Tongue (tissue), 3 donors: ENCODE measurements at places on chromosomes 7 and 10. TPM values are rescaled to one million over a fixed set of nuclear protein-coding genes. Genes with fewer than 3 reads are reported as not detected.

GRCh38 chr10:106380706-106381105 lies 783.8 kb downstream of the SORCS1 start:
- DNase-seq = no peak

- peak; percentile 57 for DNase-seq
These were observed 128.5 kb downstream of the ANKRD7 start for GRCh38 chr7:118352867-118353453.

GRCh38 chr10:86524225-86524962 lies 2.8 kb upstream of the WAPL start:
- no peak for DNase-seq

DNA sequence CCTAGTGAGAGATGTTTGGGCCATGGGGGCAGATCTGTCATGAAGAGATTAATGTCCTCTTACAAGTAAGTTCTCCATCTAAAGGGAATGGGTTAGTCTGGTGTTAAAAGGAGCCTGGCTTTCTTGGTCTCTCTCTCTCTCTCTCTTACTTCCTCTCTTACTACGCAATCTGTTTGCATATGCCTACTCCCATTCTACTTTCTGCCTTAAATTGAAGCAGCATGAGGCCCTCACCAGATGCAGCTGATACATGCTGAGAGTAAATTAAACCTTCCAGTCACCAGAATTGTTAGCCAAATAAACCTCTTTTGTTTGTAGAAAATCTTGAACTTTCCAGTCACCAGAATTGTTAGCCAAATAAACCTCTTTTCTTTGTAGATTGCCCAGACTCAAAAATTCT lies 884.1 kb downstream of the NRG3 start:
- DNase-seq = no peak

GRCh38 chr7:43495572-43495971 lies 87.3 kb upstream of the STK17A start:
- no peak for DNase-seq

DNA sequence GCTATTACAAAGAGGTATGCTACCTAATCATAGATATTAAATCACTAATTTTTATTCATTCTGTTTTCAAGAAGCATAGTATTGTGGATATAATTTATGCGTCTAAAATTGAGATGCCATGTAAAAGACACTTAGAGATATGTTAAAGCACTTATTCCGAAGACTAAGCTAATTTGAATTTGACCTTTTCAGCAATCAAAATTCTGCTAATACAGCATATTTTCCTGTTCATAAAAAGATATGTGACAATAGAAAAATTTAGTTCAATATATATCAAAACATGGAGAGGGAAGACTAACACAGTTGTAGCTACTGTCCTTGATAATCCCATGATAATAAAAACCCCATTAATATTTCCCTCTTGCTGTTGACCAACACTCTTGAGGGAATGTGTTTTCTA lies 386.6 kb upstream of the TEX47 start:
- DNase-seq = no peak

DNA sequence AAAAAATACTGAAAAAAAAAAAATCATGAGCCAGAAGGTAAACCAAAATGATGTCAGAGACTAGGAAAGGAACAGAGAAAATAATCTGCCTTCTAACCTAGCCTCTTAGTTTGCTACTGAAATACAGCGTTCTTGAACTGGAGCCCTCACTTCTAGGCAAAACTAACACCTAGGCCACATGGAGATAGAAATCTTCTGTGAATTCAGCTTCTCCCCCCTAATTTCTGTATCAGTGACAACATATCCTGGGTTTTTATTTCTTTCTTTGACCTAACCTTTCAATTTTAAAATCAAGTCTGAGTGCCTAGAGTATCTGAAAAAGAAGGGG lies 100.1 kb upstream of the GLCCI1 start:
- no peak for DNase-seq

DNA sequence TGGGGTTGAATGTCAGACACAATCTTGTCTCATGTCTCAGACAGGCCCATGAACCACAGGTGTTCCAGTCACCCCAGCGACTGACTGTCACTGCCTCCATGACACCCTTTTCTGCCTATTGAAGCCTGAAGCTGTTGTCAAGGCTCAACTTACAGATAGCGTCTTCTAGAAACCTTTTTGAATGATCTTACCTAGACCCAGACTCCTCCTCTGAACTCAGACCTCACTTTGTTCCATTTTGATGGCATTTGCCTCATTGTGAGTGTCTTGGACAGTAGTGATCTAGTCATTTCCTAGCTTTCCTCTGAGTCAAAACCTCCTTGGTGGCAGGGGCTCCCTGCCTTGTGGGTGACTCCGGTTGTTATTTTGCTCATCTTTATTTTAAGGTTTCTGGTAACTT lies 98.3 kb upstream of the AGK start:
- DNase-seq = no peak

DNA sequence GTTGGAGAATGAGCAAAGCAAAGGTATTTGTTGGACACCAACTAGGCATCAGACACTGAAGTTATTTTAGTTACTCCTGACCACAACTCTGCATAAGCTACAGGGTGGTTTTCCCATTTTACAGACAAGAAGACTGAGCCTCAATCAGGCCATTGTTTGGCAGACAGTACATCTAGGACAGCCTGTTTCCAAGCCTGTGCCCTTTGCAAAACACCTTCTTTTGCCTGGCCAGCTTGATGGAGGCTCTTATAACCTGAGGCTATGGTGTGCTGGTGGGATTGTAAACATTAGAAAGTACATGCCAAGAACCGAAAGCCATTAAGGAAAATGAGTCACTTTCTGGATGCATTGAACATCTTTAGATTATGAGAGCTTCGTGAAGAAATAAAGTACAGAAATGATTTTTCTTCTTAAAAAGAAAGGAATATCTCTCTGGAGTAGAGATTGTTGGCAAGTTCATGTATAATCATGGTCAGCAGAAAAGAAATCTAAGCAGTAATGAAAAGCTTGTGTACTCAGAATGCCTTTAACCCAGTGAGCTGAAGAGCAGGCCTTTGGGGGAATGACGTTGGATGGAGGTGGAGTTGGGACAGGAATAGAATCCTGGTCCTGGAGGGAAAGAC lies 140.6 kb downstream of the KIAA1217 start:
- DNase-seq = peak; percentile 81

DNA sequence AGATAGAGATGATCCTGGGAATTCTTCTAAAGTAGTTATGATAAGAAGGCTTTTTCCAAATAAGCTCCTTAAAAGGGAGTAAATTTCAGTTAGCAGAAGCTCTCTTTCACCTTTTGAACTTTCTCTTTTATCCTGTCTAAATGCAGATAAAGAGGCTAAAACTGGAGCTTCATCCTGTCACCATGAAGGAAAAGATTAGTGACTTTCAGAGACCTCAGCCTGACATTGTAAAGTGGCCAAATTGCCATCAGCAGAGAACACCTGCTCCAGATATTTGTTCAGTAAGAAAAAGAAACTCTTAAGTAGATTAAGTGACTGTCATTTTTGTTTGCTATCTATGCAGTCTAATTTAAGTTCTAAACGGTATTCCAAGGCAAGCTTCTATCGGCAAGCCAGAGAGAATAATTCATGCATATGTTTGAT lies 18.3 kb downstream of the VWDE start:
- DNase-seq = peak; percentile 20

- no peak for DNase-seq
These were observed 97.7 kb upstream of the DNAAF5 start for GRCh38 chr7:628826-629225.

DNA sequence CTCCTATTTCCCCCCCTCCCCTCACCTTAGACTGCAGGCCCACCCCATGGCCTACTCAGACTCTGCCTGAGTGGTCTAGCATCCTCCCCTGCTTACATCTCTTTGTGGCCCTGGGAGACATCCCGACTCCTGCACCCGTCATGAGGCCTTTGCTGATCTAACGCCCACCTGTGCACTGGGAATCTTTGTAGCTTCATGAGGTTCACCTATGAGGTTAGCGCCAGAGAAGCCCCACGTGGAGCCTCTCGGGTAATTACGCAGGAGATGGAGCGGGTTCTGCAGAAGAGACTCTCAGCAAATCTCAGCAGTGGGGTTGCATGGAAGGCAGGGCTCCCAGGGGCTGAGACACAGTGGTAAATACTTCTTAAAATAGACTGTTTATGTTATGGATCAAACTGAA lies 43.5 kb upstream of the HSPA12A start:
- DNase-seq = no peak

GRCh38 chr10:90087197-90088023 lies 386.0 kb downstream of the KIF20B start:
- peak; percentile 18 for DNase-seq

- DNase-seq = no peak
These were observed 26.1 kb downstream of the ABCB1 start for GRCh38 chr7:87574630-87575029.

- no peak for DNase-seq
These were observed 102.4 kb upstream of the VWC2 start for GRCh38 chr7:49670991-49671390.

DNA sequence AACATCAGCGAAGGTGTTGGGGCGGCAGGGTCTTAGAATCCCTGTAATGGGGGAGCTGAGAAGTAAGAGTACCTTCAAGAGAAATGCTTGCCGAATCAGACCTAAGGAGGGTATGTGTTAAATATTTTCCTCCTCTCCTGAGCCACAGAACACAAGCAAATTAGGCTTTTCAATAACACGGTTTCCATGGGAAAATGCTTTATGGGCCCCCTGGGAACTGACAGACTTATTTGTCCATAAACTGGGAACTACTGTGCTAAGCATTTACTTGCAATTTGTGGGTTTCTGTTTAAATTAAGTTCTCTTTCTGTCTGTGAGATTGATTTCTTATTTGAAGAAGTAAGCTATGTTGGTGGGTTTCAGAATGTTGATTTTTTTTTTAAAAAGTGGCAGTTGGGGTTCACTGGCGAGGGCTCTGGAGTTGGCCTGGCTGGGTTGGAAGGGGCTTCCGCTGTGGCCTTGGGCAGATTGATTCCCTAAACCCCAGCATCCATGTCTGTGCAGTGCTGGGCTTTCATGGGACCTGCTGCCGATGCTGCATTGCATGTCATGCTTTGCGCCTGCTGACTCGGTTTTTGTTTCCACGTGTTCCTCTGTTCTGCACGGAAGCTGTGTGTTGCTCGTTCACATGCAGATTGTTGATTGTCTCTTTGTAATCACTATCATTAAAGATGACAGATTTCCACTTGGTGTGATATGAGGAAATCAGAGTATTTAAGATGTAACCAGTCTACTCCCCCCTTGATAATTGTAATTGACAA lies 7.2 kb downstream of the RBM17 start:
- no peak for DNase-seq

- no peak for DNase-seq
These were observed 70.6 kb upstream of the RHEB start for GRCh38 chr7:151590071-151590849.

DNA sequence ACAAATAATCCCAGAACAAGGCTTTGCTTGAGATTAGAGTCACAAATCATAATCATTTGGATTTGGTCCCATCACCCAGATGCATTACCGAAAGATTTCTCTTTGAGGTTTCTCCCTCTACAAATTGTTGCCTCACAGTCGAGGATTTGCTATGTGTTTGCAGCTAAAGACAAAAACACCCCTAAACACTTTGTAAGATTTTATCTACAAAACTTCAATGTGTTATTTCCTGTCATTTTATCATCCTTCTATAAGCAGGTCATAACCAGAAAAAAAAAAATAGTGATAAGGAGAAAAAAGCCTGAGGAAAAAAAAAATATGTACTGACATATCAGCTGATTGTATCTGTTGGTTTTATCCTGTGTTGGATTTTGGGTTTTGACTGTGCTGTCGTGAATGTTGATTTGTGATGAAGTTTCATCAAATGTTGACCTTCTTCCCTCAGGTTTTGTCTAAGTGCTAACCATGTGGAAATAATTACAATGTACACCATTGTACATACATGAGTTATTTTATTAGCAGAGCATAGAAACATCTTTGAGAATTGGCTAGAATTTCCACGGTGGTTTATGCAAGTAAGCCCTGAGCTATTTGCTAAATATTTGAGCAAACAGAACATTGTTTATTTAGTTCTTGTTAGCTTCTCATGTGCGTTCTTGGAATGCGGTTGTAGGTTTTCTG lies 274.4 kb downstream of the NEBL start:
- DNase-seq = peak; percentile 73

- DNase-seq = no peak
These were observed 61.6 kb upstream of the CAMK1D start for GRCh38 chr10:12287772-12288171.

DNA sequence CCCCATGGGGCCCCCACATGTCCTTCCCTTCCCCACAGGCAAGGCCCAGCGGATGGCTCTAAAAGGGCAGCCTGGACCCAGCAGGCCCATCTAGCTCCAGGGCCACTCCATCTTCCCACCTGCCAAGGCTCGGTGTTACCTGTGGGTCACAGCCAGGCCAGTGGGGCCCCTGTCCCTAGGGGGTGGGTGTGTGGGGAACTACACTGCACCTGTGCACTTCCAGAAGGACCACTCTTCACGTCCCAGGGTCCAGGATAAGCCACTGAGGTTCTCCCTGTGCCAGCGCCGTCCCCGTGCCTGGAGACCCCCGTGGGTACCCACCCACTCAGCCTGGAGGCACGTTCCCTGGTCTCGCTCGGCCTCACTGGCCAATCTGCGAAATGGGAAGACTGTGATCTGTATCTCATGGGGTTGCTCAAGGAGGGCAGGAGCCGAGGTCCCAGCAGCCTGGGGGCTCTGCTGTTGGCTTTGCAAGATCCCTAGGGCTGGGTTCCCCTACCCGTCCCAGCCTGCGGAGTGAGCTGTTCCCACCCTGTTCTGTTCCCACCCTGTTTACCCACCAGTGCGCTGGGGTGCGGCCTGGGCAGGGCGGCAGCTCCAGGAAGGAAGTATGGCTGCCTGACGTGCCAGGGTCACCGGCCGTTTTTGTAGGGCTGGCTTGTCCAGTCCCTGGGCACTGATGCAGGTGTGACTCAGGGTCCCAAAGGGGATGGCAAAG lies 4.6 kb downstream of the PWWP2B start:
- no peak for DNase-seq

DNA sequence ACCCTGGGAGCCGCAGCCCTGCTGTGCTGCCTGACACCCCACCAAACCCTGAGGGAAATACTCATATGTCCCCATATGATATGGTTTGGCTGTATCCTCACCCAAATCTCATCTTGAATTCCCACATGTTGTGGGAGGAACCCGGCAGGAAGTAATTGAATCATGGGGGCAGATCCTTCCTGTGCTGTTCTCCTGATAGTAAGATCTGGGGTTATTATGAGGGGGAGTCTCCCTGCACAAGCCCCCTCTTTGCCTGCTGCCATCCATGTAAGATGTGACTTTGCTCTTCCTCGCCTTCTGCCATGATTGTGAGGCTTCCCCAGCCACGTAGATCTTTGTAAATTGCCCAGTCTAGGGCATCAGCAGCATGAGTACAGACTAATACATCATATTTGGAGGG lies 68.7 kb downstream of the RGS10 start:
- DNase-seq = no peak

GRCh38 chr7:144903201-144903600 lies 67.3 kb upstream of the TPK1 start:
- no peak for DNase-seq

Gene TMEM236
- 0.10 TPM for total RNA-seq

Gene TMEM213
- 0.51 TPM for total RNA-seq

Gene HILPDA
- 15.4 TPM for total RNA-seq

Gene VIPR2
- 9.6 TPM for total RNA-seq

Gene GIMAP5
- 23.8 TPM for total RNA-seq

Gene PRPF18
- total RNA-seq = 44.5 TPM

Gene CHAT
- not detected for total RNA-seq

Gene CFAP46
- 0.41 TPM for total RNA-seq

Gene OGDH
- total RNA-seq = 198 TPM
